ENCODE measurements at places on chromosomes 4 and X.
A peak's percentile ranks its signal among the peaks of the same experiment; 100 is the strongest.

- no peak for DNase-seq
Measured at GRCh38 chr4:54085284-54085683, 14.7 kb upstream of the GSX2 start.

DNA sequence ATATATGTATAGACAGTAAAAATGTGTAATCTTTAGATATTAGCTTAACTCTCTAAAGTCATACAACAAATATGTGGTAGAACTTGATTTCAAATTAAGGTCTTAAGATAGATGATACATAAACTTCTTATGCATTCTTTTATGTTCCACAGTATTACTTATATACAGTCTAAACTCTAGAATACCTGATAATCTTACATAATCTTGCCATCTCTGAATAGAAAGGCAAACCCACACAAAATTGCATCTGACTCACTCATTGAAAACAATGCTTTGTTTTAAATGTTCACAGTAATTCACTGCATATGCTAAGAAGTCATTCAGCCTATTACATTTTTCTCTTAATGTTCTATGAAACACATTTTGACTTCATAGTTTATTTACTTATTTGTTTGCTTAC, 10.1 kb downstream of the SULT1B1 start:
- no peak for DNase-seq

GRCh38 chrX:6917666-6918065, 229.8 kb upstream of the STS start:
- no peak for DNase-seq

GRCh38 chr4:186820391-186820891, 96.8 kb upstream of the FAT1 start:
- no peak for DNase-seq

DNA sequence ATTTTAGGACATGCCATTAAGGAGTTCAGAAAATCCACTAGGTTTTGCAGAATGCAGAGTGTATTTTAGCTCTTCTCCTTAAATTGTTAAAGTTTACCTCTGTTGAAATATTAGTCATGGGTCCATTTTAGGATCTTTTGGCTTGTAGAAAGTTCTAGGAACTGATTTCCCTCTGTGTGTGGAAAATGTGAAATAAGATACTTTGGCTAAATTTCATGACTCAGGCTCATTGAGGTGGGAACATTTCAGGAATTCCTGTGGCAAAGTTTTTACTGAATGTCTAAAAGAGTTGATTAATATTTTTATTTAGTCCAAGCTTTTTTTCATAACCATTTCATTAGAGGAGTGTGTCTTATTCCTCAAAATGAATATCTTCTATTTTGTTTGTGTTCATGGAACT, 7.0 kb downstream of the FHIP1A start:
- no peak for DNase-seq

DNA sequence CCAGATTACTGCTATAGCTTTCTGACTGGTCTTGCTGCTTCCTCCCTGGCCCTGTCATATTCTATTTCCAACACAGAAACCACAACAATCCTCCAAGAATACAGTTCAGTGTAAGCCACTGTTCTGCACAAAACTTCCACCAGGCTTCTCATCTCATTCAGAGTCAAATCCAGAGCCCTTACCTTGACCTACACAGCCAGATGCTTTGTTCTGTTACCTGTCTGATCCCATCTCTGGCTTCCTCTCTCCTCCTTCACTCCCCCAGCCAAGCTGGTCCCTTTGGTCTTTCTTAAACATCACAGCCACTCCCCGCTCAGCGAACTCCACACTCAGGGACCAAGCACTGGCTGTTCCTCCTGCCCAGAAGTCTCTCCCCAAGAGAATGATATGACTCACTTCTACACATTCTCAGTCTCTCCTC, 84.8 kb upstream of the BMP2K start:
- DNase-seq = no peak

GRCh38 chr4:150209140-150209829, 131.0 kb downstream of the DCLK2 start:
- no peak for DNase-seq

- DNase-seq = no peak
Measured at GRCh38 chrX:10761447-10761846, 141.1 kb upstream of the MID1 start.

GRCh38 chr4:73197220-73197619, 61.4 kb downstream of the ANKRD17 start:
- DNase-seq = no peak

DNA sequence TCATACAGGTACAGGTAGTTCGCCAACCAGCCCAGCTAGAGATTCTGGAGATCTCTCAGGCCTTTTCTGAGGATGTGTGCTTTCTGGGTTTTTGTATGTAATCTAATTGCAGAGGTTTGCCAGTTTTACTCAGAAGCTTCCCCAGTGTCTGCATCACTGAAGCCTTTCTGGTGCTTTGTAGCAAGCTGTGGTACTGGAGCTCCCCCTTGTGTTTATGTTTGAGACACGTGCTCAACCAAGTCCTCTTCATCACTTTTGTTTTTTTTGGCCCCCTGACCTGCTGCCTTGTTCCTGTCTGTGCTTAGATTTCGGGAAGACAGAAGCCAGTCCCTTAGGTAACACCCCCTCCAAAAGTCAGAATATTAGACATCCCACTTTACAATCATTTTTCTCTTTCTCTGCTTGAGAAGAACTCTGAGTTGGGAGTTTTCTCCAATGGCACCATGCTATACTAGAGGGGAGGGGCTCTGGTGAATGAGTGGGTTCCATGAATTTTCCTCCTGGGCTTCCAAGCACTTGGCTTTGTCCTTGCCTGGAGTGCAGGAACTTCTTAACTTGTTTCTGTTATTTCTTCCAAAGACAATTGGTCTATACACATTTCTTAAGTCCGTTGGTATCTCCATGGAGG, 128.4 kb upstream of the TBC1D9 start:
- DNase-seq = peak; percentile 23

GRCh38 chr4:31545330-31545729, 825.2 kb downstream of the PCDH7 start:
- no peak for DNase-seq

DNA sequence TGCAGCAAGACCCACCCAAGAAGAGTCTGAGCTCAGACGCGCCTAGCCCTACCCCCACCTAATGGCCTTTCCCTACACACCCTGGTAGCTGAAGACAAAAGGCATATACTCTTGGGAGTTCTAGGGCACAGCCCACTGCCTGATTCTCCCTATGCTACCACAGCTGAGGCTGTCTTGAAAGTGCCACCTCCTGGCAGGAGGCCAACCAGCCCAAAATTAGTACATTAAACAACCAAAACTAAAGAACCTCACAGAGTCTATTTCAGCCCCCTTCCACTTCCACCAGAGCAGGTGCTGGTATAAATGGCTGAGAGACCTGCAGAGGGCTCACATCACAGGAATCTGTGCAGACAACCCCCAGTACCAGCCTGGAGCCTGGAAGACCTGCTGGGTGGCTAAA, 119.1 kb downstream of the HMGN5 start:
- no peak for DNase-seq

- DNase-seq = no peak
Measured at GRCh38 chr4:155789391-155789790, 30.6 kb downstream of the GUCY1B1 start.

GRCh38 chrX:83511208-83511607, 3.1 kb downstream of the POU3F4 start:
- DNase-seq = no peak

DNA sequence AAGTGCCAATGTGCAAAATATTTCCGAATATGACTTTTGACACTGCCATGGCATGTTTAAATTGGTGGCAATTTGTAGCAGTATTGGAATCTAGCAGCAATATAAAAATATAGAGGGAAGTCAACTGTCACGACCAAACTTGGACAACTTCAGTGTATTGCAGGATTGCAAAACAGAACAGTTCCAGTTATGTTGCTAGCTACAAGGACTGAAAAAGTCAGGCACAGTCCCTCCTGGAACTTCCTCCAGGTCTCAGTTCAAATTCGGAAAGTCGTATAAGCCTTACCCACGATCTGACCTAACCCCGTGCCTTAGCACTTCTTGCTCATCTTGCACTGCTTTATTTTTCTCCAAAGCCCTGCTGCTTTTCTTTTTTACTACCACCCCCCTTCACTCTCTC, 390.0 kb upstream of the GALNT7 start:
- DNase-seq = no peak

DNA sequence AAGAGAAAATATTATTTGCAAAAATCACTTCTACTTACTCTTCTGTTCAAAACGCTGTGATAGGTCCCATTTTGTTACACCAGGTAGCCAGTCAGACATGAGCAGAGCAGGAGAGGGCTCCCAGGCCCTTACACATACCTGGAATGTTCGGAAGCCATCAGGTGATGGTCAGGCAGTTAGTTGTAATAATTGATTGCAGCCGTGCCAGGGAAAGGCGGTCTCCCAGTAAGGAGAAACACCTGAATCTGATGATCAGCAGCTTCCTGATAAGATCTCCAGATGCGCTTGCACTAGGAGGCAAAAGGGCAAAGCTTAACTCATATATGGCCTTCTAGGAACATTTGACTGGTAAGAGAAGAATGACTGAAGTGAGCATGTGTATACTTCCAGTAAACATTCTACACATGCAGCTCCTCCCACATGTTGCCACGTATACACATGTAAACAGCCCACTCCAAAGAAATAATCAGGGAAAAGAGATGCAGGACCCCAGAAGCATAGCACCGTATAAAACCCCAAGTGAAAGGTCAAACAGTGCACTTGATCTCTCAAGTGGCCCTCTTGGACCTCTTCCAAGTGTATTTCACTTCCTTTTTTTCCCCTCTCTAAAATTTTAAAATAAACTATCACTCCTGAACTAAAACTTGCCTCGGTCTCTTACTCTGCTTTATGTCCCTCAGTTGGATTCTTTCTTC, 1338.0 kb downstream of the FSTL5 start:
- DNase-seq = no peak

- DNase-seq = no peak
Measured at GRCh38 chr4:59848457-59848856, 1351.7 kb upstream of the ADGRL3 start.

DNA sequence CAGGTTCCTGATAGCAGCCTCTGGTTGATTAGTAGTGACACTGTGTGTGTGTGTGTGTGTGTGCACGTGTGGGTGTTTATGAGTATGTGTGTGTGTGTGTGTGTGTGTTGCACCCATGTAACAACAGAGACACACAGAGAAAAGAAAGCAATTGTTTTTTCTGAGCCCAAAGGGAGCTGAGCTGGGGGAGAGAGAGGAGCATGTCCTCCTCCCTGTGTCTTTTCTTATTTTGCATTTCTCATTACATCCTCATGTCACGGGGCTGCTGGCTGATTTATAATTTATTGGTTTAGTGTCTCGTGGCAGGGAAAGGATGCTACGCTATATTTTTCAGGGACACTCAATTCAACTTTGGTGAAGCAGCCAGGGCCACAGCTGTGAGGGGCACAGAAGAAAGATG, 511.4 kb downstream of the BCOR start:
- no peak for DNase-seq
